Astrocyte (in vitro differentiated cells and primary cell): ENCODE measurements at places on chromosomes 4 and X. TPM values are rescaled to one million over a fixed set of nuclear protein-coding genes. Genes with fewer than 3 reads are reported as not detected.

MAGEC1 gene
- not detected in 2 replicates for total RNA-seq

CLDN2 gene
- total RNA-seq: 0.77 and 2.0 TPM in 2 replicates

NPY2R gene
- total RNA-seq: 0.09 TPM in 1 of 2 replicates, not detected in the other

AFM gene
- total RNA-seq: not detected in 2 replicates

GRIA3 gene
- 18.6 and 27.8 TPM in 2 replicates for total RNA-seq

CCDC110 gene
- total RNA-seq: 0.39 and 1.2 TPM in 2 replicates

MBNL3 gene
- 3.5 and 4.1 TPM in 2 replicates for total RNA-seq

ADH6 gene
- not detected in 2 replicates for total RNA-seq
